ENCODE measurements at places on chromosomes 4 and X.

GRCh38 chr4:54609310-54609709 lies 48.4 kb upstream of the KIT start:
- DNase-seq = no peak

GRCh38 chr4:183797011-183797444 lies 108.1 kb upstream of the STOX2 start:
- no peak for DNase-seq

GRCh38 chr4:1500231-1500965 lies 94.2 kb upstream of the NKX1-1 start:
- DNase-seq = no peak

DNA sequence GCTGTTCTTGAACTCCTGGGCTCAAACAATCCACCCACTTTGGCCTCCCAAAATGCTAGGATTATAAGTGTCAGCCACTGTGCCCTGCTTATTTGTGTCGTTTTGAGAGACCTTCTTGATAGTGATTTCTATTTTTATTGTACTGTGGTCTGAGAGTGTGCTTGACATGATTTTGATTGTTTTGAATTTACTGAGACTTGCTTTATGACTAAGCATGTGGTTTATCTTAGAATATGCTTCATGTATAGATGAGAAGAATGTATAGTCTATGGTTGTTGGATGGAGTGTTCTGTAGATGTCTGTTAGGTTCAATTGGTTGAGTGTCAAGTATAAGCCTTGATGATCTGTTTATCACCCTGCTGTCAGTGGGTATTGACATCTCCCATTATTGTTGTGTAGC lies 789.3 kb downstream of the IL1RAPL1 start:
- no peak for DNase-seq

- DNase-seq = no peak
Observed at GRCh38 chr4:26866781-26867180, 6.1 kb downstream of the STIM2 start.

DNA sequence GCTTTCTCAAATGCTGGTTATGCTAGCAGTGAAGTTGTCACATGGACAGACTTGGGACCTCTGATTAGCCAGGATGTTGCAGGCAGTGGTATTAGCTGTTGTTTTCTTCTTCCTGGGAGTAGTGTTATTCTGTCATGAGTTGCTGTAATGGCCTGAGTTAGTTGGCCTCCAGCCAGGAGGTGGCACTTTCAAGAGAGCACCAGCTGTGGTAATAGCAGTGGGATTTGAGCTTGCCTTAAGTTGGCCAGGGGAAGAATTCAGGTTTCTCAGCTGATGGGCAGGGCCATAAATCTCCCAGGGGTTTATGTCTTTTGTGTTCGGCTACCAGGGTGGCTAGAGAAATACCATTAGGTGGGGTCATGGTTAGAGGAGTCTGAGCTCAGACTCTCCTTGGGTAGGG lies 132.6 kb downstream of the GLUD2 start:
- DNase-seq = no peak

DNA sequence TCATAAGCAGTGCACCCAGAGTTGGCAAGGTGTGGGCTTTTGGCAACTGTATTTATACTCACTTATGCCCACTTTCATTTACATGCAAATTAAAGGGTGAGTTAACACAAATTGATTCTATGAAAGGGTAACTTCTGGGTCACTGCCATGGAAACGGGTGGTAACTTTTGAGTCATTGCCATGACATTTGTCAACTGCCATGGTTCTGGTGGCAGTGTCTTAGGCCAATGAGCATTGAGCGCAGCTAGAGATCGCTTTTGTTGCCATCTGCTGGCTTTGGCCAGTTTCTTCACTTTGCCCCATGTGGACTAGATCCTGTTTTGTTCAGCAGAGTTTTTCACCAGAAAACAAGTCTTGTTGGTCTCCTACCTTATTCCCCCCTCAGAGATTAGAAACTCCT lies 170.8 kb upstream of the NUDT6 start:
- no peak for DNase-seq

GRCh38 chr4:168070903-168071302 lies 21.4 kb upstream of the ANXA10 start:
- no peak for DNase-seq

- no peak for DNase-seq
Observed at GRCh38 chrX:4484266-4484665, 770.8 kb upstream of the PRKX start.

DNA sequence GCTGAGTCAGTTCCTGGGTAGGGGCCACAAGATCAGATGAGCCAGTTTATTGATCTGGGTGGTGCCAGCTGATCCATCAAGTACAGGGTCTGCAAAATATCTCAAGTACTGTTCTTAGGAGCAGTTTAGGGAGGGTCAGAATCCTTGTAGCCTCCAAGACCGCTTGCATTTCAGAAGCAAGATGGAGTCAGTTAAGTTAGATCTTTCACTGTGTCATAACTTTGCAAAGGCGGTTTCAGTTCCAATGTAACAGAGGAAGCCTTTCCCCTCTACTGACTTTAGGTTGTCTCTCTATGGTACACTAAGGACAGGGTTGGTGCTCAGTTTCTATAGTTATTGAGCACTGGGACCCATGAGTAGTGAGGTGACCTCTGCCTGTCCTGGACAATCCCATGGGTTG lies 127.3 kb upstream of the WDR1 start:
- no peak for DNase-seq

DNA sequence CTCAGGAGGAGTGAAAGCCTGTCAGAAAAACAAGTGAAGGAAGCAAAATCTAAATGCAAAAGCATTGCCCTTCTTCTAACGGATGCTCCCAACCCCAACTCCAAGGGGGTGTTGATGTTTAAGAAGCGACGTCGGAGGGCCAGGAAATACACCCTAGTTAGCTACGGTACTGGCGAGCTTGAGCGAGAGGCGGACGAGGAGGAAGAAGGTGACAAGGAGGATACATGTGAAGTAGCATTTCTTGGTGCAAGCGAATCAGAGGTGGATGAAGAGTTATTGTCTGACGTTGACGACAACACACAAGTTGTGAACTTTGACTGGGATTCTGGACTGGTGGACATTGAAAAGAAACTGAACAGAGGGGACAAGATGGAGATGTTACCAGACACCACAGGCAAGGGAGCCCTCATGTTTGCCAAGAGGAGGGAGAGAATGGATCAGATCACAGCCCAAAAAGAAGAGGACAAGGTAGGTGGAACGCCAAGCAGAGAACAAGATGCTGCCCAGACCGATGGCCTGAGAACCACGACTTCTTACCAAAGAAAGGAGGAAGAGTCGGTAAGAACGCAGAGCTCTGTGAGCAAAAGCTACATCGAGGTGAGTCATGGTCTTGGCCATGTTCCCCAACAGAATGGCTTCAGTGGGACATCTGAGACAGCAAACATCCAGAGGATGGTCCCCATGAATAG lies 105.6 kb upstream of the MYOZ2 start:
- DNase-seq = no peak

DNA sequence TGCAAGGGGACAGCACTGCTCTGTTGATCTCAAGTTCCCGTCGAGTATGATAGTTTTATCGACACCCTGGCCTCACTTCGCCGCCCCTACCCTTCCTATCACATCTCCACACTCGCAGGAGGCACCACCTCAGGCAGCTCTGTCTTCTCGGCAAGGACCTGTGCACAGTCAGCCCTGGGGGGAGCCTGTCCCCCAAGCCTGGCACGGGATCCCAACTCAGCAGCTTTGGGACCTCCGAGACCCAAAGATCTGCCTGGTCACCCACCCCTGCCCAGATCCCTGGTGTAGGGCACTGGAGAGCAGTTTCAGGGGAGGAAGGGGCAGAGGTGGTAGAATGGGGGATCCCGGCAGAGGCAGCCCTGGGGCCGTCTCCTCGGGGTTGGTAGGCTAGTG lies 18.0 kb upstream of the UBA1 start:
- no peak for DNase-seq

- DNase-seq = no peak
Observed at GRCh38 chrX:137855490-137855889, 289.6 kb downstream of the ZIC3 start.

DNA sequence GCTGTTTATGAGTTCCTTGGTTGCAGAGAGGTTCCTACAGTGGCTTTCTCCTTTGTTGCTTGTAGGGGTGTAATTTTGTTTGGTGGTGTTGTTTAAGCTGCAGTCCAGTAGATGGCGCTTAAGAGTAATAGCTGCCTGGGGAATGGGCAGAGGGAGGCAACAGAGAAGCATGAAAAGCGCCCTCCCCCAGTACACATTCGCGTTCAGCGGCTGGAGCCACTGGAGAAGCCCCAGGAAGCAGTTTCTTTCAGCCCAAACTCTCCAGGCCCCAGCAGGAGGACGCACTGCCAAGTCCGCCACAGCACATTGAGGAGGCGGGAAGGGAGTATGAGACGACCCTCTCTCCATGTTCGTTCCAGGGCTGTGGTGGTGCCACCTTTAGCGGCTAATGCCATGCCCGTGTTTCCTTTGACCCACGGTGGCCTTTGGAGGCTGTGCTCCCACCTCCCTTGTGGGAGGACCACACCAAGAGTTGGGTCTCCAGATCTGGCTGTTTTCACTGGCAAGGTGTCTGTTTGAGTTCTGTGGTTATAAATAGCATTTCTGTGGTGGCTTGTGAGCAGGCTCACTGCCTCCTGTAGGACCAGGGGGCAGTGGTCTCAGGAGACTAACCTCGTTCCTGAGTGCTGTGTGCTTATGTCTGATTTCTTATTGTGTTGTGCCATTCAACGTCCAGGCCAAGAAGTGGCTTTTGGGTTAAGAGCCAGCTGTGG lies 252.3 kb downstream of the ARHGAP10 start:
- no peak for DNase-seq

DNA sequence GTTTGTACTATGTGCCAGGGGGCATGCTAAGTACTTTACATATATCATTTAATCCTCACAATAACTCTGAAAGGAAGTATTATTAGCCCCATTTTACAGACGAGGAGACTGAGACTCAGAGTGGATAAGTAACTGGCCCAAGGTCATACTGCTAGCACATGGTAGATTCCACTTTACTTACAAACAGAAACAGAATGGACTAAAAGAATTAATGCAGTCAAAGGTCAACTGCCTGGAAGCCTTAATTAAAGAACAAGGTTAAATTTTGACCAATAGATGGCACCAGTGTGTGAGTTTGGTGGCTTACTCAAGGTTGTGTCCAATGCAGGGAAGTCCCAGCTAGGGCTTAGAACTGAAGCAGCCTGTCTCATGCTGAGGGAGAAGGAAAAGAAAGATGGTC lies 4.7 kb downstream of the RIPPLY1 start:
- no peak for DNase-seq

DNA sequence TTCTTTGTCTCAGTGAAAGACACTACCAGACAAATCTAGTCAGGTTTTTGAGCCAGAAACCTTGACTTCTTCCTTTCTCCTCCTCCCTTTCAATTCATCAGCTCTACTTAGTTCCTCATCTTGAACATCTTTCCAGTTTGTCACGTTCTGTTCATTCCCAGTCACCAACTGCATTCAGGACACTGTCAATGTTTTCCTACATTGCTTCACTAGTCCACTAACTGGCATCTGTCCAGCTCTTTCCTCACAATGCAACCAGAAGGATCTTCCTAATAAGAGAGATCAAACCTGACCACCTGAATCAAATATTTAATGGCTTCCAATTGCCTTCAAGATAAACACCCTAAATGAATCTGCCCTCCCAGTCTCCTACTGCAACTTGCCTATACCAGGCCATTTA lies 52.5 kb downstream of the SYNPO2 start:
- no peak for DNase-seq

DNA sequence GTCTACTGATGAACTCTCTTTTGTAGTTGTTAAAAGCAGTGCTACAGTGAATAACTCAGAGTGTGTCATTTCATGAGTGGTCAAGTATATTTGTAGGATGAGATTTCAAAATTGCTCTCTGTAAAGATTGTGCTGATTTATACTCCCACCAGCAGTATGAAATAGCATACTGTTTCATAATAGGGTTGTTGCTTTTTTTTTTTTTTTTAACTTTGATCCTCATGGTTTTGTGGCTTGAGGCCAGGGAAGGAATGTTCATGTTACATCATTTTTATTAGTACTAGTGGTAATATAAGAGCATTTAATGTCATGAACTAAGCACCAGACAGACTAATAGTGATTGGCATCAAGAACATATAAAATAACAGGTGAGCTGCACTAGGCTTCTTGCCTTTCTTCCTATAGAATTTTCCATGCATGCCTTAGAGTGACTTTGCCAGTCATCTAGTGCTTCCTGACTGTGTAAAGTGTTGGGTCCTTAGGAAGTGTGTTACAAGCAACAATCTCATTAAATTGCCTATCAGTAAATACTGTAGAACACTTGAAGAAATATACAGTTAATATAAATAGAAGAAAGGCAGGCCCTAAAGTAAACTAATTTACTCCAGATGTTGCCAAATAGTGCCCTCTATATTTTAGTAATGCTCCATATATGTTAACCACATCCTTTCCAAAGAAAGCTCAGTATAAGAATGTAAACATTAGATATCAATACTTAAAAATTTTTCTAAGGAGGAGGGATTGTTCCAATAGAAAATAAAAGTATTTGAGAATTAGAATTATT lies 38.6 kb upstream of the MSMO1 start:
- no peak for DNase-seq

DNA sequence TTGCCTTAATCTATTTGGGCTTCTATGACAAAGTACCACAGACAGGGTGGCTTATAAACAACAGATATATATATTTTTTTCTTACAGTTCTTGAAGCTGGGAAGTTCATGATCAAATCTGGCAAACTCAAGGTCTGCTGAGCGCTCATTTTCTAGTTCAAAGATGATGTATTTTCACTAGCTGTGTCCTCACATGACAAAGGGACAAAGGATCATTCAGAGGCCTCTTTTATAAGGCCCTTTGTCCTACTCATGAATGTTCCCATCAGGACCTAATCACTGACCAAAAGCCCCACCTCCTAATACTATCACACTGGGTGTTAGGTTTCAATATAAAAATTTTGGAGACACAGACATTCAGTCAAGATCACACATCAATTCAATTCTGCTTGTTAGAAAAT lies 2025.2 kb downstream of the PCDH7 start:
- no peak for DNase-seq

DNA sequence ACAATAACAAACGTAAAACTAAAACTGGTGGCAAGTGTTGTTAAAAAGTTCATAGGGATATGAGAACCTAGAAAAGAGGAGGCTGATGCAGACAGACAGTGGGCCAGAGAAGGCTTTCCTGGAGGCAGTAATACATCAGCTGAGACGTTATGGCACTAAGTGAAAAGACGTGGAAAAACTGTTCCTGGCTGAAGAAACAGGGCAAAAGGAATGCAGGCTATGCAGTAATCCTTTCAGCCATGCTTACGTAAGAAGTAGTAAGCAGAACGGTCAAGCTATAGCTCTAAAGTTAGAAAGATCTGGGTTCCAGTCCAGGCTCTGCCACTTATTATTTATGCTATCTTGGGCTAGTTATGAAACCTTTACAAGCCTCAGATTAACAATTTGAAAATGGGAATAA lies 6.4 kb downstream of the LAMTOR3 start:
- no peak for DNase-seq

GRCh38 chr4:17336986-17337385 lies 174.9 kb downstream of the QDPR start:
- DNase-seq = no peak

GRCh38 chrX:17591741-17592110 lies 145.6 kb upstream of the SCML1 start:
- no peak for DNase-seq

DNA sequence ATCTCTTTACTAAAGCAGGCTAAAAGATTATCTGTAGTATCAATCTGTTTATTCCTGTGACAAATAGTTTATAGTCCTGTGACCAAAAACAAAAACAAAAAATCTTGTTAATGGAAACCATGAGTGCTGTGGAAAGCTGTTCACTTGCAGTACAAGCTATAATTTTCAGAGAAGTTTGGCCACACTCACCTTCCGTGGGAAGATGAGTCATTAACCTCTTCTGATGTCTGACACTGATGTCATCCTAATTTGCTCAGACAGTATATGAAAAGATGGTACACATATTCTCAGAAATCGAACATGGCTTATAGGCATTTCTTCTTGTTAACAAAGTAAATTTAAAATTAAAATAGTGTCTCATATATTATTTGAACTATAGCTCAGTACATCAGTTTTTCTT lies 19.9 kb upstream of the ENPP6 start:
- peak; percentile 22 for DNase-seq
